ENCODE measurements at places on chromosomes 3 and 15. TPM values are rescaled to one million over a fixed set of nuclear protein-coding genes. Genes with fewer than 3 reads are reported as not detected.

The RNF111 gene
- total RNA-seq = 25.0 TPM

DNA sequence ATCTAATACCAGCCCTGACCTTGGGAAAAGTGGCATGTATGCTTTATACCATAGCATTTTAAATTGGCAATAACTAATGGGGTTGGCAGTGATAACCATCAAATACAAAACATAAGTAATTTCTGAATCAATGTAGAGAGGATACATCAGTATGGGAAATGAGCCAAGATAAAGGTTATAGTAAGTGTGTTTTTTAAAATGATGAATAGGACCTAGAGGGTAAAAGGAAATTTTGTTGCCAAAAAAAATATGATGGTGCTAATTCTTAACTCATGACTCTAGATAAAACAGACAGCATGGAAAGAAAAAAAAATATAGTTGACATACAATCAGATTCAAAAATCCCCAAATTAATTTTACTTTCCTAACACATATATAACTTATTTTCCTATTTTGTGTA, 75.4 kb upstream of the ROBO1 start:
- no peak for DNase-seq

DNA sequence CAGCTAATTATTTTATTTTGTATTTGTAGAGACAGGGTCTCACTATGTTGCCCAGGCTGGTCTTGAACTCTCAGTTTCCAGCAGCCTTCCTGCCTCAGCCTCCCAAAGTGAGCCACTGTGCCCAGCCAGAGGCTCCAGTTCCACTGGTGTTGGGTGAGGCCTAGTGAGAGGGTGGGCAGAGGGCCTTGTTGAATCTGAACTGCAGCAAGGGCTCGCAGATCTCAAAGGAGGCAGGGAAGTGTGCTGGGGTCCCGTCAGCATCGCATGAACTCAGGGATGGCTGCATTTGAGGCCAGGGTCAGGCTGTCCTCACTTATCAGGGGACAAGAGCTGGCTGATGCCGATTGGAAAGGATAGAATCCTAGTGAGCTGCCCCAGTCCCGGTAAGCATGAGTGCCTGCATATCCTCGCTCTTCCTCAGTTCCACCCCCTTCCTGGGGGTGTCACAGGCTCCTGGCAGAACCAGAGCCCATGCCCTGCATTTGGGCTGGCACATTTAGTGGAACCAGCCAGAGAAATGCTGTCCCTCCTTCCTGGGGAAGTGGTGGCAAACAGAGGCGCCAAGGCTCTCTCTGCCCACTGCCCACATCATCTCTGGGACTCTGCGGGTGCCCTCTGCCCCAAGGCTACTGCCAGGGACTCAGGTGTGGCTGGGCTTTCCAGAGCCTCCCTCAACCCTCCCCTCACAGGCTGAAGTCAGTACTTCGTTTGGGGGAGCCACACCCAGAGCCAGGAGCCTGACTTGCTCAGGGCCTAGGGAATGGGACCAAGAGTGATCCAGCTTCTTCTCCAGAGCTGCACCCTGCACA, 24.1 kb downstream of the ALS2CL start:
- peak; percentile 5 for DNase-seq

- DNase-seq = no peak
Measured at GRCh38 chr15:71281256-71281655, 166.0 kb downstream of the THSD4 start.

DNA sequence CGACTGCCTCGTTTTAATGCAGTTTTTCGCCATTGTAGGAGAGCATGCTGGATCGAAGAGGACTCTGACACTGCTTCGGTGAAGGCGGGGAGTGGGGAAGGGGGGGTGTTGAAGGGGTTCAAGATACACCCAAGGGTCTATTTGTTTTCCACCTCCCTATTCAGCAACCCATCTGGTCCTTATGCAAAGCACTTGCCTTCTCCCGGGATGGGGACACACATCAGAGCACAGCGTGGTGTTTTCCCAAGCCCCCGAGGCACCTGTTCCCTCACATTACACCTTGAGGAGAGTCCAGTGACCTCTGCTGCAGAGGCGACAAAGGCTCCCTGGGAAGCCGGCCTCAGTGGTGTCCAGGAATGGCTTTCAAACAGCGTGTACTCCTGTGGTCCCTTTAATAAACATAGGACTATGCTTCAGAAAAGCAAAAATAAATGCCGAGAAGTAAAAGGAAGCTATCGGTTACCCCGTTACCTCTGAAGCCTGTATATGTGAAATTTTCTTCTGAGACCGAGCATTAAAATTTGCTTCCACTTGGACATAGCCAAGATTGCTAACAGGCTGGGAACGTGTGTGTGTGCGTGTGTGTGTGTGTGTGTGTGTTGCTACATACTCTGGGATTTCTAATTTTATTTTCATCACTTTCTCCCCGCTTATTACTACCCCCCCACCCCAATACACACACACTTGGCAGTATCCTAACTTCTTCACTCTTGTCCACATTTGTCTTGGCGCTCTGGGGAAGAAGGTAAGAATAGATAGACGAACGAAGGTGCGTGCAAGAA, 53.2 kb downstream of the CCDC54 start:
- peak; percentile 19 for DNase-seq

The PARP16 gene
- total RNA-seq = 12.3 TPM

- DNase-seq = no peak
Measured at GRCh38 chr15:42068601-42069000, 25.8 kb downstream of the PLA2G4D start.

DNA sequence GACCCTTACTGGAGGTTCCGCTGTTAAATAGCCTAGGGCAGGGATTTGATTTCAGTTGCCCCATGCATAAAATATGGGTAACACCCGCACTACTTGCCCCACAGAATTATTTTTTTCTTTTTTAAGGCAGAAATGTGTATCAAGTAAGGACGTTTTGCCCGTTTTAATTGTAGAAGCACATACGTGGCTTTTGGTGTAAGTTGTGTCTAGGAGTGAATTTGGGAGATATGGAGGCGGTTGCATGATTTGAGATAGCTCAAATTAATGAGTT, 636 bp upstream of the LRRC58 start:
- DNase-seq = no peak

The ASB14 gene
- total RNA-seq = not detected

- DNase-seq = no peak
Measured at GRCh38 chr15:90217671-90218394, 15.9 kb downstream of the CIB1 start.

The P2RY13 gene
- total RNA-seq = not detected

DNA sequence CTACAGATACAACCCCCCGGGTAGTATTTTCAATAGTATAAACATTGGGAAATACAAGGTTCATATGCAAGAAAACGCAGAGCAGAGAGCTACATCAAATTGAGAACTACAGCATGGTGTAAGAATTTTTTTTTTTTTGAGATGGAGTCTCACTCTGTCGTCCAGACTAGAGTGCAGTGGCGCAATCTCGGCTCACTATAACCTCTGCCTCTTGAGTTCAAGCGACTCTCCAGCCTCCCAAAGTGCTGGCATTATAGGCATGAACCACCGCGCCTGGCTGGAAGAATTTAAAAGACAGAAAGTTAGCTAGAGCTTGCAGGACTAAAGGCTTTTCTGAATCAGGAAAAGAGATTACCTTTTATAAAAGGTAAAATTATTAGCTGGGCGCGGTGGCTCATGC, 42.0 kb downstream of the PIGB start:
- no peak for DNase-seq

DNA sequence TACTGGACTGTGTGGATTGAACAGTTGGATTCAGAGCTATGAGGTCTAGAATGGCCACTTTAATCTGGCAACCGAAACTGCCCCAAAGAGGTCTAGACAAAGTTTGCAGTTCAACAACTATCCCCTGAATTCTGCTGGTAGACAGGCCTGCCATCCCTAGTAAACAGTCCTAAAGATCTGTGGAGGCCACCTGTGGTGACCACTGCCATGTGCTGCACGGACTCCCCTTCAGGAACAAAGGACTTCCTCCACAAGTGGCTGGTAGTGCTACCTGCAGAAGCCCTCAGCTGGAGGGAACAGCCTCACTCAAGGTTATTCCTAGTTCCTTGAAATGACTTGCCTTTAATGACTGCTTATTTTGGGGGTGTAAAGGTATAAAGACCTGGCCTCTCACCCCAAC, 6.1 kb downstream of the TNFAIP8L3 start:
- no peak for DNase-seq

The CLRN1 gene
- total RNA-seq = not detected

DNA sequence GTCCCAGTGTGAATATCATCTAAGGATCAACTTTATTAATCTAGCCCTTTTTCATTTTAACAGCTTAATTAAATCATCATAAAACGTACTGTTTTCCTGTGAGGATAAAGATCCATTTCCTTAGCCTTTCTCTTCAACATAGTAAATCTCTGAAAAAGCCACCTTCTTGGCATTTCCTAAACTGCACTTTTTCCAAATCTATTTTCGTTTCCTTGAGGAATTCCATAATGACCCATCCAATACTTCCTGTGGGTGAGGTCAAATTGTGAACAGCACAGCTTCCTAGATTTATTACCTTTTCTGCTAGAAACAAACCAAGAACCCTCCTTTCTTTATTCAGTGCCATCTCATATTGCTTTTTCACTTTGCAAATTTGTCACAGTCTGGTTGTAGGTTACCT, 129.4 kb upstream of the CNTN4 start:
- no peak for DNase-seq

GRCh38 chr3:134998855-134999254, 203.8 kb downstream of the EPHB1 start:
- no peak for DNase-seq

The GOLGA6L7 gene
- not detected for total RNA-seq

GRCh38 chr3:94070341-94070911, 7.6 kb downstream of the NSUN3 start:
- no peak for DNase-seq

DNA sequence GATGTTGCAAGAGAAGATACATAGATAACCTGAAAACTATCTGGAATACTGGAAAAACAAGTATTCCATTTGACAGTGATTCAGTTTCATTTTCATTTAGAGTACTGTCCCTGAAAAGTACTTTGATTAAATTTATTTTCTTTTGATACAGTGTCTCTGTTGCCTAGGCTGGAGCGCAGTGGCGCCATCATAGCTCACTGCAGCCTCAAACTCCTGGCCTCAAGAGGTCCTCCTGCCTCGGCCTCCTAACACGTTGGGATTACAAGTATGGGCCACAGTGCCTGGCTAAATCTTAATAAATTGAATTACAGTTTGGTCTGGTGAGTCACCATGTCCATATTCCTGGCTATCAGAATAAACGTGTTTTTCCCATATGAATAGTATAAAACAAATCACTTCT, 1.6 kb upstream of the LEO1 start:
- DNase-seq = no peak

GRCh38 chr3:128854475-128854874, 24.9 kb upstream of the ACAD9 start:
- no peak for DNase-seq

DNA sequence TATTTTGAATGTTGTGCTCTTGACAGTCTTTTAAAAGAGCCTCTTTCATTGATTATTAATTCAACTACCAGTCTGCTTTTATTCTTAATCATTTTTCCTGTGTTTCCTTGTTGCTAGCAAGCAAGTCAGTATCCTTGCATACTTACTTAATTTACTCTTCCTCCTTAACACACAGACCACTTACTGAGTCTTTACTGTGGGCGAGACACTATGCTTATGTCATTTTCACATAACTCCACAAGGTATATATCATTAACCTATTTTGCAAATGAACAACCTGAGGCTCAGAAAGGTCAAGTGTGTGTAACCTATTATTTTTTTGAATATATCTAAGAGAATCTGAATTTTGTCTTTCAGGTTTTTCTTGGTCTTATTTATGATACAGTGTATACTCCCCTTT, 130.9 kb downstream of the WDR76 start:
- no peak for DNase-seq

The RHCG gene
- not detected for total RNA-seq

- no peak for DNase-seq
Measured at GRCh38 chr15:87569581-87569980, 687.0 kb downstream of the NTRK3 start.

The MEX3B gene
- total RNA-seq = 0.67 TPM

All from activated CD4-positive, alpha-beta memory T cell treated with anti-CD3 and anti-CD28 coated beads for 36 hours (primary cell).